ENCODE measurements at places on chromosomes 7 and 10.

DNA sequence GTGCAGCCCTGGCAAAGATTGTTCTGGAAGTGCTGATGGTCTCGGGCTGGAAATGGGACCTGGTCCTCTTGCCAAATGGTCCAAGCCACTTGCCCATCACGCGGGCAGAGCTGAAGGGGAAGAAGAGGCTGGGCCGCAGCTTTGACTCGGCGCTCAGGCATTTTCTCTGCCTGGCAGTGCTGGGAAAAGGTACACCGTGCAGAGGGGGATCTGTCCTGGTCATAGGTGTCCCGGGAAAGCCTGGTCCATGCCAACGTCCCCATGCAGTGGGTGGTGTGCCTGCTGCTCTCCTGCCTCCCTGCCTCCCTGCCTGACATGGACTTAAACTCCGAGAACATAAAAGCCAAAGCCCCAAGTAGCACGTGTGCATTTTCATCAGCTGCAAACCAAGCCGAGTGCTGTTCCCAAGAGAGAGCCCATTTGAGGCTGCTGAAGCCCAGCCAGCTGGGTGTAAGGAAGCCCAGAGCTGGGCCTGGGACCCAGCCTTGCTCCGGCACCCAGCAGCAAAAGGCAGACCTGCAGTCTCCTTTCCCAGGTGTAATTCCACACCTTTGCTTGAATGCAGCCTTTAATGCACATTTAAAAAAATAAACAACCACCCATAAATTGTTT is 72.7 kb downstream of the TCERG1L start:
- DNase-seq: no peak

DNA sequence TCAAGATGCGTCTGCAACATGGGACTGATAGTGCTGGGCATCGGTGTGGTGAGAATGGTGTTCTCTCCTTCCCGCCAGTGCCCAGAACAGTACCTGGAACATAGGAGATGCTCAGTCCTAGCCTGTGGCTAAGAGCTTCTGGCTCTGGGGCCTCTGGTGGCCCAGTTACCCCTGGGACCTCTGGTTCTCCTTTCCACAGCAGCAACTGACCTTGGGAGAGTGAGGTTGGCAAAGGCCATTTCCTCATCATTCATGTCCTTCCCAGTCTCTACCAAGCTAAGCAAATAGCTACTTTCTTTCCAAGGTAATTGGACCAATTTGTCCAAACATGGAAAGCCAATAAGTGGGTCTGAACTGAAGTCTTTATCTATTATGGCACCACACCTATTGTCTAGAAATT is 11.6 kb upstream of the GOLGA7B start:
- no peak for DNase-seq

DNA sequence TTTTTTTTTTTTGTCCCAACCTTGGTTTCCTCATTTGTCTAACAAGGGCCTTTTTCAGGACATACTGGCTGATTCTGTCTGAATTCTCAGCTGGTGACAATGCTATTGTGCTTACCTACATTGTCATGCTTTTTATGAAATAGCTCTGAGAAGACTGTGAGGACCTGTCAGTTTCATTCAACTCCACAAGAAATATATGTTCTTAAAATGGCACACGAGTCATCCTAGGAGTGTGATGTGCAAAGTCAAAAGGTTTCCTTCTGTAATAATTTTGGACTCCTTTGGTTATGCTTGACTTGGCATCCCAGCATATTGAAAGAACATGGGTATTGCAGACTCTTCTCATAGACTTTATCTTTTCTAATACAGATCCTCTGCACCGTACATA is 316.0 kb downstream of the GFRA1 start:
- DNase-seq: no peak

GRCh38 chr7:80530136-80530535 is 18.3 kb upstream of the GNAT3 start:
- DNase-seq: no peak

DNA sequence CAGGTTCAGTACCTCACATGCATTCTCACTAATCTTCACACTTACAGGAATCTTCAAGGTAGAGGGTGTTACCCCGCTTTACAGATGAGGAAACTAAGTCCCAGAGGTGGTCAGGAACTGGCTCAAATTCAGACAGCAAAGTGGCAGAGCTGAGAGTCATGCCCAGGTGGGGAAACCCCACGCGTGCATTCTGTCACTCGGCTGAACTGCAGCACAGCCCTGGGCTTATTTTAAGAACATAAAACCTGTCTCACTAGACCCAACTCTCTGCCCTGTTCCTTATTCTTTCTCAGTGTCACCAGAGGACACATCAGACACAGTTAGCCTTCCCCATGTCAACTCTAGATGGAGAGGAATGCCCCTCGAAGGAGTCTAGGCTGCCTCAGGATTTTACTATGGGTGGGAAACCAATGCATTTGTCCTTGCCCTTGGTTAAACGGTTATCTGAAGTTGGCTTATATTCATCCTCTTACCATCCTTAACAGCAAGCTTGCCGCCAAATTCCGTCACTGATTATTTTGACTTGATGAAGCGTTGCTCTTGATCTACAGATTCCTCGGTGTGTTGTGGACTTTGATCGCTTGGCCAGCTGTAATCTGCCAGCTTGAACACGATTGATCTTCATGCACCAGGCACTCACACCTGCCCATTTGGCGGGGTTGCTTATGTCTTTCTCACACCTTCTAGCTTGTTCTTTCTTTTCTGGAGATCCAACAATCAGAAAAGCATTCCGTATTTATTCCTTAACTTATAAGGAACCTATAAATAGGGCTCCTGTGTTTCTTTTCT is 627.9 kb downstream of the SDK1 start:
- DNase-seq: no peak

- no peak for DNase-seq
Observed at GRCh38 chr10:47286591-47287315, 13.2 kb upstream of the GDF10 start.

DNA sequence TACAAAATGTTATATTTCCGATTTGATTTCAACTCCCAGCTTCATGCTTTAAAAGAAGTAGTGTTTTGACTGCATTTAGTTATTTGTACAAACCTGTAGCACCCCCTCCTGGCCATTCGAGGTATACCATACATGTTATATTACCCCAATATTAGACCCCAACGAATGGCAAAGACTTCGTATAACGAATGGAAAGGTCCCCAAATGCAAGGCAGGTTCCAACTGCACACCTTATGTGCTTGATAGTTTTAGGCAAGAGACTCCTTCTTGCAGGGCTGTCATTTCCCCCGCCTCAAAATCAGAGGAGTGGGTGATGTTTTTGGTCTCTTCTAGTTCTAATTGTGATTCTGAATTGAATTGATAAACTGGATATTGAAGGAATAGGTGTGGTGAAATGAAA is 101.1 kb upstream of the TARP start:
- peak; percentile 47 for DNase-seq

DNA sequence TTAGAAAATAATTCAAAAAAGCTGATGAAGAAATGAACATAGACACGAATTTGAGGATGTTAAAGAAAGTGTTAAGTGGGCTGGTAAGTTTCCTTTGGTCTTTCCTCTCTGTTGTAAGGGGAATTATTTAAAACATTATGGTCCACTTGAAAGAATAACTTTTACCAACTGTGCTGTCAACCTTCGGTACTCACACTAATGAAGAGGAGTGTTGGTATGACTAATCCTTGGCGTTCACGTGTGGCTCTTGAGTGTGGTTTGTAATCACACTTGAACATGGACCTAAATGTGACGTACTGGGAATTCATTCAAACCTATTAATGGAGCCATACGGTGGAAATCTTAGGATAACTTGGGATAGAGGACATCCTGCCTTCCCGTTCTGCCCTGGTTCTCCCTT is 41.3 kb downstream of the TBXAS1 start:
- no peak for DNase-seq

GRCh38 chr7:31076051-31076450 is 23.9 kb downstream of the ADCYAP1R1 start:
- no peak for DNase-seq

DNA sequence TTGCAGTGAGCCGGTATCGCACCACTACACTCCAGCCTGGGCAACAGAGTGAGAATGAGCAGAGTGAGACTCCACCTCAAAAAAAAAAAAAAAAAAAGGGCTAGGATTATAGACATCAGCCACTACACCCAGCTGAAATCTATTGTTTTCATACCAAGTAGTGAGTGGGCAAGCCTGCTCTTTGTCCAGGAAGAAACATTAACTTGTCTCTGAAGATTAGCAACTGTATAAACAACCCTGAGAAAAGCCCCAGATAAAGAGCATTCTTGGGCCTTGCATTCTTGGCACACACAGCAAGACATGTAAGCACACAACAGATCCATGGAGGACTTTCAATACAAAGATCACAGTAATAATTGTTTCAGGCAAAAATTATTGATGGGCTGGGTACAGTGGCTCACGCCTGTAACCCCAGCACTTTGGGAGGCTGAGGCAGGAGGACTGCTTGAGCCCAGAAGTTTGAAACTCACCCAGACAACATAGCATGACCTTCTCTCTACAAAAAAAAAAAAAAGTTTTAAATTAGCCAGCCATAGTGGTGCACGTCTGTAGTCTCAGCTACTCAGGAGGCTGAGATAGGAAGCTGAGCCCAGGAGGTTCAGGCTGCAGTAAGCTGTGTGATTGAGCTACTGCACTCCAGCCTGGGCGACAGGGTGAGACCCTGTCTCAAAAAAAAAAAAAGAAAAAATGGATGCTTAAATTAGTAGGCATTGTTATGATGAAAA is 4.4 kb downstream of the PSPH start:
- DNase-seq: peak; percentile 96

DNA sequence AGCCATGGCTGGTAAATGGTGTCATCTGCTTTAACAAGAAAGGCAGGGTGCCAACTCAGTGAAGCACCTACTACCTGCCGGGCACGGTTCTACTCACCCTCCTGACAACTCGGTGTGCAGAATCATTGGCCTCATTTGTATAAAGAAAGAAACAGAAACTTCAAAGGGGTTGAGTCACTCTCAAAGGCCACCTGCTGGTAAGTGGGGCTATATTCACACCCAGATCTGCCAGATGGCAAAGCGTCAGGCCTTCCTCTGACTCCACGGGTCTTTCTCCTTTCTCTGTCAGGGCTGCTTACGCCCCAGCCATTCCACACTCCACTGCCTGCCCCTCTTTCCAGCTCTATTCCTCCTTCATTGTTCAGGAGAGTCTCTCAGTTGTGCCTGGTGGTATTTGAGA is 309.2 kb downstream of the GFRA1 start:
- peak; percentile 64 for DNase-seq

DNA sequence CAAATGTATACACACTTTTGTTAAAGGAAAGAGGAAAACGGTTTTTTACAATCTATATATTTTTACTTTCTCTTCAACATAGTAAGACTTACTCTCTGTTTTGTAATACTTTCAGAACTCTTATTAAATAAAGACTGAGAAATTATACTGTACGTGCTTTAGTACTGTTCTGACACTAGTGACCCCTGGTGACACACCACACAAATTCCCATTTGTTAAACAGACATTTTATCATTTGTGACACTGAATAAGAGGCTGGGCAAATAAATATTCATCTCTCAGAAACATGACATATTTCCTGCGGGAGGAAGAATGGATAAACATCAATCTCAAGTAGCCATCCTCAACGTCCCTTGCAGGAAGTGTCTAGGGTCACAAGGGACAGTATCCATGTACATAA is 68.9 kb upstream of the ZNF33B start:
- DNase-seq: no peak

GRCh38 chr10:8360814-8361509 is 306.5 kb downstream of the GATA3 start:
- no peak for DNase-seq

GRCh38 chr7:18278316-18278715 is 217.2 kb upstream of the HDAC9 start:
- DNase-seq: no peak

GRCh38 chr10:1595242-1595600 is 142.1 kb downstream of the ADARB2 start:
- DNase-seq: no peak

DNA sequence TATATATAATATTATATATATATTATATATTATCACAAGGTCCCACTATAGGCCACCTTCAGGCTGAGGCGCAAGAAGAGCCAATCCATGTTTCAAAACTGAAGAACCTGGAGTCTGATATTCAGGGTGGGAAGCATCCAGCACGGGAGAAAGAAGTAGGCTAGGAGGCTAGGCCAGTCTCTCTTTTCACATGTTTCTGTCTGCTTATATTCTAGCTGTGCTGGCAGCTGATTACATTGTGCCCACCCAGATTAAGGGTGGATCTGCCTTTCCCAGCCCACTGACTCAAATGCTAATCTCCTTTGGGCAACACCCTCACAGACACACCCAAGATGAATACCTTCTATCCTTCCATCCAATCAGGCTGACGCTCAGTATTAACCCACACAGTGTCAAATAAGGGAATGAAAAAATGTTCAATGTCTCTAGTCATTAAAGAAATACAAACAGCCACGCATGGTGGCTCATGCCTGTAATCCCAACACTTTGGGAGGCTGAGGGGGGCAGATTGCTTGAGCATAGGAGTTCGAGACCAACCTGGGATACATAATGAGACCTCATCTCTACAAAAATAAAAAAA is 135.4 kb upstream of the PCBD1 start:
- DNase-seq: no peak

DNA sequence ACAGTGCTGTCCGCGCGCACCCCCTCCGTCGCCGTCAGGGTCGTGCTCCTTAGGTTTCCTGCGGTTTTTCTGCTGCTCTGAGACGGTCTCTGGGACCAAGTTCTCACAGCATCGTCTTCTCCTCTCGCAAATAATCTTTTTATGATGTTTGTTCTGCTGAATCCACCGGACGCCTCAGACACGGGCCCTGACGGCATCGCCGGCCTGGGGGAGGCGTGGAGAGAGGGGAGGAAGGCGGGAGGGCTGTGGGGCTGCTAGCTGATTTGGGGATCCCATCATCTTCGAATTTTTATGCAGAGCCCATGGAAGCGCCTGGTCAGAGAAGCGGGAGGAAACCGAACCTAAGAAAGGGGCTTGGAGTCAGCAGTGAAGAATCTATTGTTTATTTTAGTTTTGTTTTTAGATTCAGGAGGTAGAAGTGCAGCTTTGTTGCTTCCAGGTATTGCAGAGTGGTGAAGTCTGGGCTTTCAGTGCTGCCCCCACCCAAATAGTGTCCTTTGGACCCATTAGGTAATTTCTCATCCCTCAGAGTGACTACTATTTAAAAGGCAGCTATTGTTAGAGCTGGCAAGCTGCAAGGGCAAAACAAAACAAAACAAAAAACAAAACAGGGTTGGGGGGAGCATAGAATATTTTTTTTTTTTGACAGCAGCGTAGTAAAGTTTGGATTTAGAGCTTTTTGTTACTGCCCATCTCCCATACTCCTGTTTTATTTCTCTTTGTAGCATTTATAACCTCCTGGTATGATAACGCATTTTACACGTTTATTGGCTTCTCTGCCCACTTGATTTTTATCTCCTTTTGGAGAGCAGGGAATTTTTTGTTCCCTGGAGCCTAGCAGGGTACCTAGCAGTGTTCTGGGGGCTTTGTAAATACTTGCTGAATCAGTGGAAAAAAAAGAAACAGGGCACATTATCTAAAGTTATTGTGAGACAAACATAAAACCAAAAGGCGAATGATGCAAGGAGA is 92.6 kb downstream of the SPAG6 start:
- peak; percentile 41 for DNase-seq
